Stimulated activated CD4-positive, alpha-beta T cell treated with anti-CD3 and anti-CD28 coated beads, Interleukin-4, amount 100 ng/mL, for 4 hours (primary cell): ENCODE measurements at places on chromosomes 6 and 20.

DNA sequence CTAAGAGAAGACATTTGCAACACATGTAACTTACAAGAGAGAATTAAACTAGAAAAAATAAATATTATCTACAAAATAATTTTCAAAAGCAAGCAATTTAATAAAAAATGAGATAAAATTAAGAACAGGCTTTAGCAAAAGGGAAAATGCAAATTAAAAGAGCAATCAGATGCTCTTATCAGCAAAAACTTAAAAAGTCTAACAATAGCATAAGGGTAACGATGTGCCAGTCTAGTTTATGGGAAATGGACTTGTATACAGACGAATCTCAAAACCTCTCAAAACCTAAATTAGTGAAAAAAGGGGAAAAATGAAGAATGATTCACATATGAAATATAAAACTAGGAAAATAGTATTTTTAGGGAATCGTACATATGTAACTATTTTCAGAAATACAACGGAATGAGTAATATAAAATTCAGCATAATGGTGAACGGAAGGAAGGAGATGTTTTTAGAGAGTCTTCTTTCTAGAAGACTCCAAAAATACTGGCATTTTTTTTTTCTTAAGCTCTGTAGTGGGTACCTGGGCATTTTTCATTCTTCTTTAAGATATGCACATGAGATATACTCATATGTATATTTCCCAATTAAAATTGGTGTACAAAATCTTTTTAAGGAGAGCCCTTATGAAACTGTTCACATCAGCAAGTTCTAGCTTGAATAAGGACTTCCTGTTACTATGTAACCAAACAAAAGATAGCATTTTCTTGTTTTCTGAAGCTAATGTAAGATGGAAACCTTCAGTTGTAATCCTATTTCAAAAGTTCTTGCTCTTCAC is 927 bp upstream of the MANEA start:
- no peak for DNase-seq

- DNase-seq = no peak
Observed at GRCh38 chr6:40528051-40528450, 59.1 kb downstream of the LRFN2 start.

DNA sequence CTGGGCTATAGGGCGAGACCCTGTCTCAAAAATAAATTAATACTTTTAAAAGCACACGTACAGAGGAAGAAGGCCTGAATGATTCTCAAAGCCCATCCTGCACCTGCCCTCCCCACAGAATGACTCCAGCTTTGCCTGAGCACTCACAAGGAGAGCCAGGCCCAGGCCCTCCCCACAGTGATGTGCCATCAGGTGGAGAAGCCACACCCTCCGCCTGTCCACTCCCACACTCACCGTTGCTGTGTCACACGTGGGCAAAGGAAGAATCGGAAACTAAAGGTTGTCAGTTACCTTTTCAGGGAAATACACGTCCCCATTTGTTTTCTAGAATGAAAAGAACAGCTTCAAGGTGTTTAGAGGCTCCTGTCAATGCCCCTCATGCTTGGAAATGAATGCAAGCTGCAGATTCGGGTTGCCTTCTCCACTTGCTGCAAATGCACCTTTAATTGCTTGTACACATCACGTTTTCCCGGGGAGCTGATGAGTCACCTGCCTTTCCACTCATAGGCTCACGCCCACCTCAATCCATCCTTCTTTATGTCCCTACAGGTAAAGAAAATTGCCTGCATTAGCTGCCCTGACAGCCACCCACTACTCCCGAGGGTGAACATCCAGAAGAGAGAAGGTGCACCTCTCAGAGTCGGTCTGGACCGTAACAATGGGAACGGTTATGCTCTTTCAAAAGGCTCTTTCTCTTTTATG is 45.5 kb upstream of the AFDN start:
- DNase-seq = no peak

- no peak for DNase-seq
Observed at GRCh38 chr20:22423190-22423832, 161.1 kb downstream of the FOXA2 start.

DNA sequence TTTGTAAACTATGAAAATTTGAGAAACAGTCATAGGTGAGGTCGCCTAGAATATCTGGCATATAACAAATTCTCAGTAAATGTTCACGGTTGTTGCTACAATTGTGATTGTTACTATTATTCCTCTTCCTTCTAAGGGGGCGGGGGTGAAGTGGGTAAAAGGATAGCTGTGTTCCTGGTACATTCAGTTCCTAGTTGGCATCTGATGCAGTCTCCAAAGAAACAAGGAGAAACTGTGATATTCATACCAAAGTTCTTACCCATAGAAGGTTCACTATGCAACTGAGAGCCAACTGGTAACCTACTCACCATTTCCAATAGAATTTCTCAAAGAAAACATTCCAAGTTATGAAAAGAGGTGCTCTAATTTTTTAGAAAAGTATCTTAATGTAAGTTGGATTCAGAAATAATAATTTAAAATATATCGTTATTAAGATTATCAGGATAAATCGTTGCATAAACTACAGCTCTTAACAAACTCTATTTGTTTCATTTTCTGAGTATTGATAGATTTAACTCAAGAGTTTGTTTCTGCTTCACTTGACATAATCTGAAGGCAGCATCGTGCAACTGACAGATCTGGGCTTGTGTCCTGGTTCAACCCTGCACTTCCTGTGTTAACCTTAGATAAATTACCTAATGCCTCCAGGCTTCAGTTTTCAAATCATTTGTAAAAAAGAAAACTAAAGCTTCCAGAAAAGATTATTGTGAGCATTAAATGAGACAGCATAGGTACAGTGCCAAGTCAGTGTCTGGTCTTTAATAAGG is 13.3 kb upstream of the MAP7 start:
- no peak for DNase-seq

GRCh38 chr6:125717120-125717731 is 32.2 kb upstream of the HEY2 start:
- DNase-seq = no peak

DNA sequence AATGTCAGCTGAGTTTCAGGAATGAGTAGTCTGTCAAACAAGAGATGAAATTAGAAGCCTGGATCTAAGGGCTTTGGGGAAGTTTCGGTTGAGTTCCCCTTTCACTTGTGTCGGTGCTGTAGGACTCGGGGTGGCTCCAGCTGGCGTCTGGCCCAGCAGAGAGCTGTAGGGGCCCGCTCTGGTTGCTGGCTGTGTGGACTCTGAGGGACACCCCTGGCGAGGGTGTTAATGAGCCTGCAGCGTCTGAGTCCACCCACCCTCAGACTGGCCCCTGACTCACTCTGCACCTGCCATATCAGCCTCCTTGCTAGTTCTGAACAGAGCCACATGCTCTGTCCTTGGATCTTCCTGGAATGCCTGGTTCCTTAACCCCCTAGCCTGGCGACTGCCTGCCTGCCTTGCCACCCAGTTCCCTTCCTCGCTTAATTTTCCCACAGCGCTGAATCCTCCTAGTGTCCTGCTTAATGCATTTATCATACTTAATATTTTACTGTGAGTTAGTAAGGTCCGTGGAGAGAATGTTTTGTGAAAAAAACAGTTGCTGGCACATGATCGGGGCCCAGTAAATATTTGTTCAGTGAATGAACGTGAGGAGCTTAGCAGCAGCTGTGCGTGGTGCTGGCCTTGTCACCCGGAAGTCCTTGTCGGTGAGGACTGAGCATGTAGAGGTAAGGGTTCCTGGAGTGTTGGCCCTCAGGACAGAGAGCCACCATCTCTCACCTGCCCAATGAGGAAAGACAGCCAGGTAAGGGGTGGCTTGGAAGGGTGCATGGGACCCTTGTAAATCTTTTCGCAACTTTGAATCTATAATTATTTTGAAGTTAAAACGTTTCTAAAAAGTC is 1.6 kb downstream of the DNAJC5 start:
- DNase-seq = peak; percentile 14

- DNase-seq = no peak
Observed at GRCh38 chr20:63819224-63819921, 11.7 kb downstream of the ZBTB46 start.

DNA sequence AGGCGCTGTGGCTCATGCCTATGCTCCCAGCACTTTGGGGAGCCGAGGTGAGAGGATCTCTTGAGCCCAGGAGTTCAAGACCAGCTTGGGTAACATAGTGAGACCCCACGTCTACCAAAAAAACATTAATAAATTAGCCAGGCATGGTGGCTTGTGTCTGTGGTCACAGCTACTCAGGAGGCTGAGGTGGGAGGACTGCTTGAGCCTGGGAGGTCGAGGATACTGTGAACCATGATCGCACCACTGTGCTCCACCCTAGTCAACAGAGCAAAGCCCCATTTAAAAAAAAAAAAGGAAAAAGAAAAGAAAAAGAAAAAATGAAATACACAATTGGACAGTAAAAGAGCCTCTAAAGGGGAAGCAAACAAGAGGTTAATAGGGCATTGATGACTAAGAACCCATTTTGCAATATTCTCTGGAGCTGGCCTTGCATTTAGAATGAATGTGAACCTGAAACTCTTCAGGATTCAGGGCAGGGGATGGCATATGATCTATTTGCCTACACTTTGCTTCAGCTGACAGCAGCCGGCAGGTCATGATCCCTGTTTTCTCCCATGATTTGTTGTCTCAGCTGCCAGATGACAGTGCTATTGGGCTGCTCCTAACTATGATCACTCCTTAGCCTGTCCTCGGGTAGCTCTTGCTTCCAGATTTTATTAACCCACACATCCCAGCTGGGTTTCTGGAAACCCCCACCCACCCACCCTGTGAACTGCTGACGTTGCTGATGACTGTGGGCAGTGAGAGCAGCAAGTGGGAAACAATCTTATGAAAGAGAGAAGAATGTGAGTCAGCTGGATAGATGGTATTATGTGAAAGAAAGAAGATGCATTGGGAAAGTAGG is 83.8 kb upstream of the ELOVL5 start:
- DNase-seq = no peak

DNA sequence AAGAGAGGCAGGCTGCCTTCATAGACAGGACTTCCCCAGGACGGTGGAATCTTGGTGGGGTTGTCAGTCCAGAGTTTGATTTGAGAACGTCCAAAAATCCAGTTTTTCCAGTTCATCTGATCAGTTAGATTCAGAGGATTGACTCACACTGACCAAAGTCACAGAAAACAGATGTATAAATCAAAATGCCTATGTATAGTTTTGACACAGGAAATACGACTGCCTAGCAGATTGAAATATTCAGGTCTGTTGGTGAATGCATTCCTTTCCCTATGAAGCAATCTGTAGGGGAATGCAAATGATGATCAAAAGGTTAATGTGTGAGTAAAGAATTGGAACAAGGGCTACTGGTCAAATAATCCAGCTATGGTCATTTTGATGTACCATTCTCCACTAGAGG is 29.7 kb upstream of the GFOD1 start:
- no peak for DNase-seq

DNA sequence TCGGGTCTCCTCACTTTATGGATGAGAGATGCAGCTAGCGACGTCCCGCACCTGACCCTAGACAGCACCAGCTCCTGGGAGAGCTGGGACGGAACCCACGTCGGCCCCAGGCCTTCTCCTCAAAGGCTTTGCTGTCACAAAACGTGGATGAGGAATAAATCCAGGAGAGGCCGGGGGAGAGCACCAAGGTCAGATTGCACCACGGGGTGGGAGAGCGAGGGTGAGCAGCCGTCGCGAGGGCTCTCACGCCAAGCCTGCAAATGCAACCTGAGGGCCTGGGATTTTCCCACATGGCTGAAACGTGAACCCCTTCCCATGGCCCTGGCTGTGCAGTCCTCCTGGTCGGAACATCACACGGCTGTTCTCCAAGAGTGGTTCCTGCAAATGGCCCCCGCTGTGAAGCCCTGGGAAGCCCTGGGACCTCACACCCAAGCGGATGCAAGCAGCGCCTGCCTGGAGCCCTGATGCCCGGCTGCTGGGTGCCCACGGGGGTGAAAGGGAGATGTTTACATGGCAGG is 45.3 kb downstream of the DLL1 start:
- no peak for DNase-seq

GRCh38 chr6:43304361-43304760 is 4.3 kb downstream of the CRIP3 start:
- DNase-seq = no peak

DNA sequence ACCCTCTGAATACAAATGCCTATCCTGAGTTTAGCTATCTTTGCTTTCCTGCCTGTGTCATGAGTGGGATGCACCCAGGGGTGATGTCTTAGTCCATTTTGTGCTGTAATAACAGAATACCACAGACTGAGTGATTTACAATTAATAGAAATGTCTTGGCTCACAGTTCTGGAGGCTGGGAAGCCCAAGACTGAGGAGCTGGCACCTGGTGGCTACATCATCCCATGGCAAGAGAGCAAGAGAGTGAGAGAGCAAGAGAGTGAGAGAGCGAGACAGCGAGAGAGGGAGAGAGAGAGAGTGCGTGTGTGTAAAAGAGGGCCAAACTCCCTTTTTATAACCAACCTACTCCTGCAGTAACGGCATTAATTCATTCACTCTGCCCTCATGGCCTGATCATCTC is 76.8 kb downstream of the PRDM1 start:
- DNase-seq = no peak

DNA sequence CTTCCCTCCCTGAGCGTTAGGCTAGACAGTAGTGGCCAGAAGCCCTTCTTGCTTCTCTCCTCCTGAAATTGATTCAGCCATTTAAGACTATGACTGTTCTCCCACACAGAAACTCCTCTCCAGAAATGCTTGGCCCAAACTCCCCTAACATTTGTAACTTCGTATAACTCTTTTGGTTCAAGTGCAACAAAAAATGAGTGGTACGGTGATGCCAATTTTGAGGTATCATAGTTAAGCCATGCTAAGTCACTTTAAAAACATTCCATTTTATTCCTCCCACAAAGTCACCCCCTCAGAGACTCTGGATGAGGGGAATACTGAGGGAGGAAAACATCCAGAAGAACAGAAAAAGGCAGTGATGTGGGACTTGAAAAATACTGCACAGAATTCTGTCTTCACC is 21.1 kb upstream of the ROS1 start:
- DNase-seq = no peak

DNA sequence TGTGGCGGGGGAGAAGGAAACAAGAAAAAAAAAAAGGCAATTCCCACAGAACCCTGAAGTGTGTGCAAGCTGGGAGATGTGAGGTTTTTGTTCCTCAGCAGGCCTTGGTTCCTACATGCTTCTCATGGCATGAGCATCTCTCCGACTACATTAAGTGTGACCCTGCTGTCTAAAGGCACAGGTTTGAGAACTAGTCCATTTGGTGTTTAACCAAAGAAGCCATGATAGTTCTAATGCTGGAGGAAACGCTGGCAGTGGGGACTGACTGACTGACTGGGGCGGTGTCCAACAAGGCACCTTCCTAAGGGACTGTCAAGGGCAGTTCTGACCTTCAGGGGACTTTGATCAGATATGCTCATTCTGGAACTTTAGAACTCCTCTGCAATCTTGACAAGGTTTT is 3.8 kb downstream of the TXNDC5 start:
- no peak for DNase-seq

GRCh38 chr6:34202329-34203201 is 34.1 kb upstream of the HMGA1 start:
- DNase-seq = no peak

GRCh38 chr6:38156818-38157565 is 337.5 kb downstream of the ZFAND3 start:
- DNase-seq = no peak

GRCh38 chr6:143965503-143966171 is 42.4 kb downstream of the PLAGL1 start:
- no peak for DNase-seq
